ENCODE measurements at places on chromosomes 5 and 9. TPM values are rescaled to one million over a fixed set of nuclear protein-coding genes. Genes with fewer than 3 reads are reported as not detected.

DNA sequence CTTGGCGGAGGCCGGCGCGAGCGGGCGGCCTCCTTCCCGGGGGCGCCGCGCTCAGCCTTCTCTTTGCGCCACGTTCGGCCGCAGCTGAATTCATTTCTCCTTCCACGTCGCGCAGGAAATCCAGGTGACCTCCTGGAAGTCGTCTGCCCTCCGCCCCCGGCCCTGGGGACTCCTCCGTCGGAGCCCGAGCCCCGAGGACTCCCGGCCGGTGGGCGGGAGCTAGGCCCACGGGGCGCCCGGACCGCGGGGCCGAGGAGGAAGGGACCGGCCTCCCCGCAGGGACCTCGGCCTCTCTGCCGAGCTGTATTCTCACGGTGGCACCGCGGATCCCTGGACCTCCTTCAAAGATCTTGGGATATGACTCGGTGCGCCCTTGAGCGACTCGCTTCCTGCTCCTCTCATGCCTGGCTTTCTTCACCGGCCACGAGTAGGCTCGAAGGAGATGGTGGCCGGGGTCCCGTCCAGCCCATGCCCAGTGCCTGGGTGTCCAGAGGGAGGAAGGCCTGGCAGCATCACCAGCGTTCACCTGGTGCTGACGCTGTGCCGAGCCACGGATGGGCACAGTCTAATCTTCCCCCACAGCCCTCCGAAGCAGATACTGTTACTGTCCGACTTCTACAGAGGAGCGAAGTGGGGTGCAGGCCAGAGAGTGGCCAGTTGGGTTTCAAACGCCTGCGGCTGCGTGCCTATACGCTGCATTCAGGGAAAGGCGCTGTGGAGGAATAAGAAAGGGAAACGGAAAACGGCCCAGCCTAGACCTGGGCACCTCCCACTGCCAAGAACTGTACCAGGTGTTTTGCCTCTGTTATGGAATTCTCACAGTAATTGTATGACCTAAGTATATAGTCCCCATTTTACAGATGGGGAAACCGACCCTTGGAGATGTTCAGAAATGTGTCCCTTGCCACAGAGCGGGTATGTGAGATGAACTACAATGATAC, 47.3 kb downstream of the PAX5 start:
- DNase-seq: no peak

GRCh38 chr5:161685461-161685860, at the start of gene GABRA6:
TSS of gene GABRA6 (plus strand) at chr5:161685721. CDS start at chr5:161685990, 269 bp downstream.
- no peak for DNase-seq

GRCh38 chr5:155522540-155522939, 509.0 kb downstream of the KIF4B start:
- DNase-seq: no peak

- no peak for DNase-seq
Measured at GRCh38 chr5:55773057-55773456, 35.2 kb downstream of the DDX4 start.

DNA sequence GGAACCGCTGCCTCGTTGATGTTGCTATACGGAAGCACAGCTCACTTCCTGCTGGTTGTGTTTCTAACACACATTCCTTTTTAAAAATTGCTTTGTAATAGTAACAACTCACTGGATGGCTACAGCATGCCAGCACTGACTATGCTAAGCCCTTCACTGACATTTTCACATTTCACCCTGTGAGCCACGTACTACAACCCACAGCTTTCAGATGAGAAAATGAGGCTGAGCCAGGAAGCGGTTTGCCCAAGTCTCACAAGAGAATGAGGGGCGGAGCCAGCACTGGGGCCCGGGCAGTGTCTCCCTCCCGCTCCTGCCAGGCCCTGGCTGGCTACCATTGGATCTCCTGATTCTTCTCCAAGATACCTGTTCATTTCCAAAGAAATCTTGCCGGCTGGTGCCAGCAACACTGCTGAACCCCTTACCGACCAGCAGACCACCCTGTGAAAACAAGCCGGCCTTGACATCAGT, 38.3 kb downstream of the FAM78A start:
- DNase-seq: peak; percentile 85

DNA sequence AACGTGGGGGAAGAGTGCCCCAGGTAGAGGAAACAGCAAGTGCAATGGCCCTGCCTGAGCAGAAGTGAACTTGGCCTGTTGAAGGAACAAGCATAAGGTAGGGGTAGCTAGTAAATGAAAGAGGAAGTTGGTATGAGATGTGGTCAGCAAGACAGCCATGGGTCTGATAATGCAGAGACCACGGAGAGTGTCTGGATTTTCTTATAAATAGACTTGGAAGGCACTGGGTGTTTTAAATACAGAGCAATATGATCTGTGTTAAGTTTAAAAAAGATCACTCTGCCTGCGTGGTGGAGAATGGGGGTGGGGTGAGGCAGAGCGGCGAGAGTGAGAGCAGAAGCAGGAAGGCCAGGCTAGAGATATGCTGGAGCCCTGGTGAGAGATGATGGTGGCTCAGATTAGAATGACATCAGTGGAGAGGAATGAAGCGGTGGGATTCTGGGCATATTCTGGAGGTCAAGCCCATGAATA, 4.2 kb downstream of the ADAM19 start:
- no peak for DNase-seq

GRCh38 chr9:127732444-127732843, 2.6 kb downstream of the TOR2A start:
- DNase-seq: no peak

DNA sequence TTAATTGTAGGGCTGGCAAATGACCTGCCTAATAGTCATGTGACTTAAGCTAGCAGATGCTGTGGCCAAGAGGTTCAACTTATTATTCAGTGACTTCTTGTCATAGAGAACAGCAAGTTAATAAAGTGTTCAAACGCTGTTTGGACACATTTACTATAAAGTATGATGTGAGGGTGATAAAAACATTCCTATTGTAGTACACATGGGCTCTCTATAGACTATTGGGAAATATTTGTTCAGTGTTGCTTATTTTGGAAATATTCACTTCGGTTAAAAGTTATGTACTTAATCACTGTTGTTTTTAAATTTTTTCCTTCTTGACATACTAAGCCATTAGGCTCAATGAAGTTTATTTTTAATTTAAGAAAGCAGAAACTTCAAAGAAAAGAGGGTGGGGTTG, 345.0 kb downstream of the NNT start:
- DNase-seq: no peak

DNA sequence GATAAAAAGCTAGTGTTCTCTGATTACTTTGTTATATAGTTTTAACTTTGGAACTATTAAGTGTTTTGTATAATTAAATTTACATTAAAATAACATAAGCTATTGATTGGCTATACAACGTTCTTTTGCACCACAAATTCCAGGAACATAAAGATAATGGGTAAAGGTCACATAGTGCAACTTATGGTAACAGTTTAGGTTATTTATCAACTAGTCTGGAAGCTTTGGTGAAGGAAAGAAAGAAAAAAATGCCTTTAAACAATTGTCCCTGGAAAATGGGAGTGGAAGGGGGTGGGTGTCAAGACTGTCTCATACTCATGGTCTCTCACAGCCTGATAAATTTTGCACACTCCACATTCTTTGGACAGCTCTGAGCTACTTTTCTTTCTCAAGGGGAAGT, 17.1 kb upstream of the SPARC start:
- DNase-seq: no peak

DNA sequence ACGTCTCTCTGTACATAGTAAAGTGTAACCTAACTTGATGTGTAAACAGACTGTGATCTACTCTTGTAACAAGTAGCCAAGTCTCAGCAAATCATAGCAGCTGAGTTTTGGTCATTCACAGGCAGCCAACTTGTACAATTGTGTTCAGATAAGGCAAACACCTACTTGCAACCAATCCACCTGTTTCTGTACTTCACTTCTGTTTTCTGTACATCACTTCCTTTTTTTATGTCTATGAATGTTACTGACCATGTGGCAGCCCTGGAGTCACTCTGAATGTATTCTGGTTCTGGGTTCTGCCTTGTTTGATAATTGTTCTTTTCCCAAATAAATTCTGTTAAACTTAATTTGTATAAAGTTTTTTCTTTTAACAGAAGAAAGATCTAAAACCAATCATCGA, 26.0 kb downstream of the RLN2 start:
- no peak for DNase-seq

DNA sequence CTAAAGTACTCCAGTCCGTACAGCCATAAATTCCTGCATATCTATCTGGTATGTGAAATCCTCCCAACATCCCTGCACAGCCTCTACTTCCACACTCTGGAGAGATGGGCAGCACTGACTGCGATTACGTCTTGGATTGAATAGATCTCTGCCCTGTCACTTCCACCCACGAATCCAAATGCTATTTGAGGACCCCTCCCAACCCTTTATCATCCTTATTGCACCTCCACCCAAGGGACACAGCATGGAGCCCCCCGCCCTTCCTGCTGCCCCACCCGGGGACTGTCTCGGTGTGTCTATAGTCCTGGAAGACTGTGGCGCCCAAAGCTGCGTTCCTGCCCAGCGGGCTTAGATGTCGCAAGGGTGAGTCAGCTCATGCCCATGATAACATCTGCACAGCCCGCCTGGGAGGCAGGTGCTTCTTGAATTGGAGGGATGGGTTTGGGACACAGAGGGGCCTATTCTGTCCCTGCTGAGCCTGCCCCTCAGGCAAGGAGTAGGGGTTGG, 105.7 kb upstream of the HAND1 start:
- no peak for DNase-seq

GRCh38 chr9:92887880-92888338, 10.1 kb upstream of the ZNF484 start:
- DNase-seq: no peak

PCSK1 gene
- 4.8 TPM for total RNA-seq

MARCHF11 gene
- not detected for total RNA-seq

PPIP5K2 gene
- 101 TPM for total RNA-seq

OGN gene
- total RNA-seq: 138 TPM

CDKN2B gene
- total RNA-seq: 0.58 TPM

PDE6A gene
- not detected for total RNA-seq

TMC1 gene
- not detected for total RNA-seq
